ENCODE measurements at places on chromosomes 16 and 17.

DNA sequence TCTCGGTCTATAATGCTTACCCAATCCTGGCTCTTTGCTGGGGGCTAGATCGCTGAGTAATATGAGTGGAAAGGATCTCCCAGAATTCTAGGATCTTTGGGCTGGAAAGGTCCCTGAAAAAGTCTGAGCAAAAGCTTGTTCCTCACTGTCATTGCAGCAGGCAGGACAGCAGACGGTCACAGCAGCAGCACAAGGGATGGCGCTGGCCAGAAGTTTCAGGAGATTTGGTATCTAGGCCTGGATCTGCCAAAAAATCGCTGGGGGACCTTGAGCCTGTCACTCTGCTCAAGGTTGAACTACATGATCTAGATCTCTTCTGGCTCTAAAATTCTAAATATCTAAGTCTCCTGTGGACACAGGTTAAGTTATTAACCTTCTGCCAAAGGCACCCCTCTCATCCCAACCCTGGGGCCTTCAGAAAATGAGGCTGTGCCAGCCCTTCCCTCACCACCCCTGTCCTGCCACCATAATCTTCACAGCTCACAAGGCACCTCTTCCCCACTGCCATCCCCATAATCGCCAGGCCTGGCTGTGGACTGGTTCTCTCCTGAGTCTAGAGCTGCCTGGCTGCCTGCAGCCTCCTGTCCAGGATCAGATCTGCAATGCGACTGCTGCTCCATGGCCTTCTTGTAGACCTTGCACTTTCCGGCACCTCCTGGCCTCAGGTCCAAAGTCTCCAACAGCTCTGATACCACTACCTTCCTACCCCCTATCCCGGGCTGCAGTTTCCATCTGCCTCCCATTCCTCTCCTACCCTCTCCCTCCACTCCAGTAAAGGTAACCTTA is 10.2 kb downstream of the MYO18A start:
- DNase-seq, result no peak

DNA sequence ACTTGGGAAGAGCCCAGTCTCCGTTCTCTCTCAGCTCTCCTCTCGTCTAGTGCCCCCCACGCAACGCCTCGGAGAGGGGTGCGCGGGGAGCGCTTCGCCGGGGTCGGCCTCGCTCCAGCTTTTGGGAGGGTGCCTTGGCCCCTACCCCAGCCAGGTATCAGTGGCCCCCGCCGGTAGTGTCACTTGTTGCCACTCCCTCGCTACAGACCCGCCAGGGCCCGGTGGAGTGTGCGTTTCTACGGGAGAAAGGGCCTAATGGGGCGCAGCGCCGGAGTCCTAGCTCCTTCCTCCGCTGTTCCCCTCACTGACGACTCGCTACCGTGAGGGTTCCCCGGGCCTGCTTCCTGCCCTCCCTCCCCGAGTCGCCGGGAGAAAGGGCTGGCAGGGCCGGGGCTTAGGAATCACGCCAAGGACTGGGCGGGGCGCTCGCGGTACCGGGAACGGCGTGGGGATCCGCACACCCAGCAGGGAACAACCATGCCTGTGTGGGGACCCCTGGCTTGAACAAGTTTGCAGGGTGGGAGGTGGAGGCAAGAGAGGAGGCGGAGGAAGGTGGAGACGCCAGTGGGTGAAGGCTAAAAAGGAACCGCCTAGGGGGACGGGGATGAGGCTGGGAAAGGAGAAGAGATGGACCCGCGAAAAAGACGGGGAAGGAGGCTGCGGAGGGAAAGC is 997 bp upstream of the CDH11 start:
- no peak for DNase-seq

- peak; percentile 46 for DNase-seq
These were observed 10.0 kb upstream of the PECAM1 start for GRCh38 chr17:64400642-64401041.

DNA sequence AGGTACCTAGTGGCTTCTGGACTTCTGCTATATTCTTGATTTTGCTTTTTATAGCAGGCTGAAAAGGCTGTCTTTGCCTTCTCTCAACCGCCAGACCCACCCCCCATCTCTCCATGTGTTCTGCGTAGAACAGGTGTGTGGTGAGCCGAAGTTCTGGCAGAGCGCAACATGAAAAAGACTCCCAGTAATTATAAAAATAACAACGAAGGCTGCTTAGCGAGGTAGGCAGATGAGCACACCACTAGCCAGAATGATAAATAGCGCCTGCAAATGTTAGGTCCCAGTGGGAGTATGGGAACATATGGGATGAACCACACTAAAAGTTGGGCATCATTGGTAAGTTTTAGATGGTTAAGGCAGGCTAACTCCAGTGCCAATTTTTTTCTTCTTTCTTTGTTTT is 14.0 kb upstream of the RBFOX1 start:
- no peak for DNase-seq

DNA sequence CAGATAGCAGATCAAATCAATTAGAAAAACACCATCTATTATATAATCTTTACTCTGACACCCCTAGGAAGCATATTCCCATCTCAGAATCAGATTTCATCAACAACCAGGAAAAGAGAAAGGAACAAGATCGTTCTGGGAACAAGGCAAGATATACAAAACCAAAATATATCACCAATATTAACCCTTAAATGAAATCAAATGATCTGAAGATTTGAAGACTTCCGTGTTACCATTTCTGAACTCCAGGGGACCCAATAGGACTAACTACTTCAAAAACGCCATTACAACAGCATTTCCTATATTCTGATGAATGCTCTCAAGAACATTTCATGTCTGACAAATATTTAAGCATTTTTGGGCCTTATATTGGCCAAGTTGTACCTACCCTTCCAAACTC is 624.2 kb upstream of the ZFHX3 start:
- DNase-seq, result no peak

GRCh38 chr16:14278749-14279148 is 207.6 kb downstream of the MRTFB start:
- DNase-seq, result no peak

DNA sequence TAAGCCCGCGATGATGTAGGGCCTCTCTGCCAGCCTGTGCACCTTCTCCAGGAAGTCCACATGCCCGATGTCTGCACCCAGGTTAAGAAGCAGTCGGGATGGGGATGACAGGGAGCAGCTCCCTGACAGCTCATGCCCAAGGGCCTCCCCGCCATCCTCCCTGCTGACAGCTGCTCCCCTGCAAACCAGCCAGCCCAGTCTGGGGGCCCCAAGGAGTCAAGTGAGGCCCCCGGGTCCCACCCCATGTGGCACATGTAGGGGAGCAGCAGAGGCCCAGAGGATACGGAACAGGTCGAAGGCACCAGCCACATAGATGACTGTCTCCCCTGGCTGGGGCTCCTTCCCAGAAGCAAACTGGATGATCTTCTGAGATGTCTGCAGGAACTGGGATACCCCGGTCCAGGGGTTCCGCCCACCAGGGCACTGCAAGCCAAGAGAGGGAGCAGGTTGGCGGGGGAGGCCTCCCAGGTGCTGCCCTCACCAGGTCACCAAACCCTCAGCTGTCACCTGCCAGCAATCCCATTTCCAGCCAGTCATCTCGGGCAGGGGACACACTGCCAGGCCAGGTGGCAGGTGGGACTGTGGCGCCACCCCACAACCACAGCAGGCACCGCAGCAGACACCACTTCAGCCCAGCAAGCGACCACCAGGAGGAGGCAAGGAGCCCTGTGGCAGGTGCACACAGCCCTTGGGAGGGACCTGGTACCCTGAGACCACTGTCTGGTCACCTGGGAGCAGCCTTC is 4.6 kb downstream of the PCYT2 start:
- DNase-seq, result no peak

DNA sequence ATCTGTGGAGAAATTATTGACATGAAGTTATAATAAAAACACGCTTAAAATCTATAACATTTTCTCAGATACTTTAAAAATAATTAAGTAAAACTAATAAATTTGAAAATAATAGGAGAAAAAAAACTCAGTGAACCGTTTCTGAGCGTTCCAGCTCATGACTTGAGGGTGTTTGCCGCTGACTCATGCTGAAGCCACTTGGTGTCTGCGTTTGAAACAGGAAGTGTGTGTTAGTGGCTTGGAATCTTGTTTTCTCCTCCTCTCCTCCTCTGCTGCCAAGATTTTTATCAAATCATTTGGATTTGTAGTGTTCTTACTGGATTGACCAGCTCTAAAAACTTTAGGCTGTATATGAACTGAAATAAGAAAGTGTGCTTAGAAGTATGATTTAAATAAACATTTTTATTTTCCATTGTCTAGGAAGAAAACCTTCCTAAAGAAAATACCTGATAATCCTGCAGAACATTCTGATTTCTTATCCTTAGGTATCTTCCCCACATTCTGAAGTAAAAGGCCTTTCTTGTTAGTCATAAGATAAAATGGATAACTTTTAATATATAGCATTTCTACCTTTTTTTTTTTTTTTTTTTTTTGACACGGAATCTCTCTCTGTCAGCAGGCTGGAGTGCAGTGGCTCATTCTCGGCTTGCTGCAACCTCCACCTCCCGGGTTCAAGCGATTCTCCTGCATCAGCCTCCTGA is 30.8 kb downstream of the USP10 start:
- peak; percentile 91 for DNase-seq

- no peak for DNase-seq
These were observed 23.3 kb downstream of the LYRM1 start for GRCh38 chr16:20923876-20924275.

- DNase-seq, result no peak
These were observed 833 bp downstream of the TERF2 start for GRCh38 chr16:69384974-69385373.

- DNase-seq, result no peak
These were observed 13.5 kb downstream of the CDIP1 start for GRCh38 chr16:4525069-4525468.

GRCh38 chr17:67475161-67475937 is 98.3 kb downstream of the PITPNC1 start:
- peak; percentile 94 for DNase-seq

- DNase-seq, result no peak
These were observed 38.2 kb upstream of the LITAF start for GRCh38 chr16:11624636-11625607.

DNA sequence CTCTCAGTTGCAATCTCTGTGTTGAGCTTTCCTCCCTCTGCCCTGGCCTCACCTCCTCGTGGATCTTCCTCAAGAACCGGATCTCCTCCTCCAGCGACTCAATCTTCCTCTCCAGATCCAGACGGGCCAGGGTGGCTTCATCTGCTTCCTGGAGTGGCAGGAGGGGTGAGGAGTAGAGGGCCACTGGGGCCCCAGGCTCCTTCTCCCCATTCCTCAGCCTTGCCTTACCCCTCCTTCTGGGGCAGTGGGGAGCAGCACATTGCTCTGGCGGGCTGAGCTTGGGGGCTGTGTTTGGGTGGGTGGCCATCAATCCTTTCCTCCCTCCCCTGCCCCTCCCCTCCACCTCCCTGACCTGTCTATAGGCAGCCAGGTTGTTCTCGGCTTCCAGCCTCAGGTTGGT is 1.6 kb downstream of the GFAP start:
- no peak for DNase-seq

- DNase-seq, result no peak
These were observed 10.0 kb downstream of the POLDIP2 start for GRCh38 chr17:28347261-28347891.

GRCh38 chr16:88385831-88386815 is 3.4 kb downstream of the ZNF469 start:
- no peak for DNase-seq

GRCh38 chr17:3852561-3852960 is 6.5 kb upstream of the NCBP3 start:
- no peak for DNase-seq

DNA sequence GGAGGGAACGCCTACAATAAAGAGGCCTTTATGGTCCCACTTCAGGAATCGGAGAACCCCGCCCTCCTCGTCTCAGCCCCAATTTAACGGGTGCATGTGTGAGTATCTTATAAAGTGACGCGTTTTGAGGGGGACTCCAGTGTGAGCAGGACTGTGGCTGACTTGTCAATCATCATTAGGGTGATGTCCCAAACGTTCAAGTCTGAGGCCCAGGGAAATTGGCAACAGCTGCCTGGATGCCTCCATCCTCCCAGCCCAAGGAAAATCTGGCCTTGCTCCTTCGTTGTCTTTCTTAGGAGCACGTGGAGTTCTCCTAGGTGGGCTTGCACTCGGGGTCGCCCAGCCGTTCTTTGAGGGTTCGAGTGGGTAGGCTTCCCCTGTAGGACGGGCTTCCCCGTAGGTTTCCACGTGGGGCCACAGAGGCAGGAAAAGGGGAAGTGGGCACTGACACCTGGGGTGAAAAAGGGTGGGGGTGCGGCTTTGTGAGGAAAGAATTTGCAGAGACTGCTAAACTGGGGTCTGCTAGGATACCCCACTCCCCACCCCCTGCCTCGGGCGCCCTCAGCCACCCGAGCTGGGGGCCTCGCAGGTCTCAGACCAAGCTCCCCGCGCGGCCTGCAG is 561 bp upstream of the HERPUD1 start:
- peak; percentile 63 for DNase-seq

DNA sequence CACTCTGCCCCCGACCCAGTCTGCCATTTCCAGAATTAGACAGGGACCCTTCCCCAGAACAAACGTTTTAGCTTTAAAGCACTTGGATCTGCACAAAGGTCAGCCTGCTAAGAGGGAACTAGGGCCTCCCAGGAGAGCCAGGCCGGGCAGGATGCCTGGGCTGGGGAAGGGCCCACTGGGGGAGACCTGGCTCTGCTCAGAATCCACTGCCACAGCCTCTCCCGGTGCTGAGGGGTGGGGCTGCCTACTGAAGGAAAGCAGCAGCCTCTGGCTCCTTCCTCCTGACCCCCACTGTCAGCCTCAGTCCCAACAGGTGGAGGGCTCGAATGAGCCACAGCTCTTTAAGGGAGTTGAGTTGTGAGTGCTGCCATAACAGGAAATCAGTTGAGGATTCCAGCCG is 1.7 kb downstream of the YBX2 start:
- no peak for DNase-seq

GRCh38 chr17:53765609-53766008 is 57.1 kb upstream of the KIF2B start:
- DNase-seq, result no peak

DNA sequence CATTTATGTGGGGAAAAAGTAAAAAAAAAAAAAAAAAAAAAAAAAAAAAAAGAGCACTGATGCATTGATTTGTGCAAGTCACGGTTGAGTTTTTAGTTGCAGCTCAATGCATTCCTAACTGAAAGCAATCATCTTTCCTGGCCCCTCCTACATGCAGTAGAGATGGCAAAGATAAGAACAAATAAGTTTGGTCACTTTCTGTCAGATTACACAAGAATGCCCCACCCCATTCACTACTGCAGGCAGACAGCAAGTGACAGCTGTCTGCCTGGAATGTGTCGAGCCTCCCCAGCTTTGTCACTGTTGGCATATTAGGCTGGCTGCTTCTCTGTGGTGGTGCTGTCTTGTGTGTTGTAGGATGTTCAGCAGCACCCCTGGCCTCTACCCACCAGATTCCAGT is 243.5 kb downstream of the FOXL1 start:
- DNase-seq, result no peak

DNA sequence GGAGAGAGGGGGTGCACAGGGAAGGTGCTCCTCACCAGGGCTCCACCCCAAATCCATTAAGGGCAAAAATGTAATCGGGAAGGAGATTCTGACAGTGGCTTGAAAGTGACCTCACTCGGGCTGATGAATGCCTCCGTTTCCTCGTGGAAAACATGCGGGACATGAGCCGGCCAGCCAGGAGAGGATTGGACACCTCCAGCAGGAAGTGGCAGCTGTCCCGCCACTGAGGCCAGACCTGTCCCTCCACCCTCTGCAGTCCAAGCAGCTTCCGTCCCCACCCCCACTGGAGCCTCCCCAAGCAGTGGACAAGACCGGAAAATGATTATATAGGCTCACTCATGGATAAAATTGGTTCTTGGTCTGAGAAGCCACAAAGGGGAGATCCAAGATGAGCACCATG is 82.1 kb upstream of the CCL1 start:
- no peak for DNase-seq

Data from Kasumi-1 (cell line).